Activated CD4-positive, alpha-beta T cell treated with anti-CD3 and anti-CD28 coated beads, Interleukin-2, amount 50 U/mL, for 16 hours (primary cell): ENCODE measurements at places on chromosomes 3 and 15.

DNA sequence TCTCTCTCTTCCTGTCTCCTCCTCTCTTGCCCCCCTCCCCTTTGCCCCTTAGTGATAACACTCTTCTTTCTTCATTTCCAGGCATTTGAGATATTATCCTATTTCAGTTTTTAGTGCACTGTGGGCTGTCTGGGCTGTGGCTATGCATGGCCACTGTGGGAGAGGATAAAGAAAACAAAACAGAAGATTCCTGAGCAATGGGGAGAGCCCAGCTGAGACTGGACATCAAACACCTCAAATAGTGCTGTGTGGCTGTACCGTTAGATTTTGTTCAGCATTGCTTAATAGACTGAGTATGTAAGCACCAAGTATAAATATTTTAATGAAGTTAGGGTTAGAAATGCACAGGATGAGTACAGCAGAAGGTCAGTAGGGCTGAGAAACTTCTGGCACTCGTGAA, 7.9 kb upstream of the GBE1 start:
- DNase-seq: no peak

DNA sequence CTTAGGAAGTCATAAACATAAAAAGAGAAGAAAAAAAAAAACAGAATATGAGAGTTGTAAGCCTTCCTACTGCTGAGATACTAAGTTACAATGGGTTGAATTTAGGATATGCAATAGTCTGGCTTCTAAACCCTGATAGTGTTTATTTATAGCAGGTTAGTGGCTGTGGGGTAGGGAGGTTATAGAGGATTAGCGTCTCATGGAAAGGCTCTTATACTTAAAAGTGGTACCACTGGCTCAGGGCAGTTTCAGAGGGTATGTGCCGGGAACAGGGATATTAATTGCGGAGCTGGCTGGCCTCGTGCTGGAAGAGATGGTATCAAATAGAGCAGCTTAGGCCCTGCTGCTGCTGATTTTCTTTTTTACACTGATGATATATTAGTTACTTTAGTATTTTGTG, 60.8 kb downstream of the PFN2 start:
- DNase-seq: no peak

GRCh38 chr3:72344647-72345046, 503.6 kb downstream of the SHQ1 start:
- no peak for DNase-seq

GRCh38 chr3:194880940-194881925, 195.6 kb downstream of the FAM43A start:
- DNase-seq: no peak

DNA sequence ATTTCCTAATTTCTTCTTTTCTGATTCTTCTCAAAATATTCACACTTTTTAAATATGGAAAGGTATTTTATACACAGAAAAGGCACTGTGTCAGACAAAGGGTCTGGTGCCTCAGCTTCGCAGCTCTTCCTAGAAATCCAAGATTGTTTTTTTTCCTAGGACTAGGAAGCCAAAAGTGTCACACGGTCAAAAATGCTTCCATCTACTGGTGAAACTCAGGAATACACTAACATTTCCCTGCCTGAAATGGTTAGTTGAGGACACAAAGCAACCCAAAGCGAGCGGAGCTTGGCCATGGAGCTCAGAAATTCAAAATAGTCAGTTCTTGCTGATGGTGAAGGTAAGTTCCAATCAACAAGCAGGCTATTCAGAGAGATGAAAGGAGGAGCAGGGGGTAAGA, 426.5 kb upstream of the RASGRP1 start:
- DNase-seq: no peak
